GM03348 (cell line): ENCODE measurements at places on chromosomes 4 and X.

DNA sequence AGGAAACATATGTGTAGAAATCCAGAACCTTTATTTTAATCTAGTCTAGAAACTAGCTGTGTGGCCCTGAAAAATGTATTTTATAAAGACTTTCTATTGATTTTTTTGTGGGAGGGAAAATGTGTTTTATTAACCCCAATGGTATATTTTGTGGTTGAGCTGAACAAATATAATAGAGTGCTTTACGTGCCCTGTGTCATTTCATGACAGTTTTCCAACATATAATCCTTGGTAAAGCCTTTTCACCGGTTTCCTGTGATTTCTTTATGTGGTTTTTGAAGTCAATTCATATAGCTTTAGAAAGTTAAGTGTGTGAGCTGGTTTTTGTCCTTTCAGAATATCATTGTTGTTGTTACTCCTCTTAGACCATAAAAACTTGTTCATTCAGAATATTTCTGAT, 375.7 kb downstream of the ADGRL3 start:
- no peak for DNase-seq

GRCh38 chrX:18792828-18793227, 85.4 kb downstream of the PPEF1 start:
- no peak for DNase-seq

DNA sequence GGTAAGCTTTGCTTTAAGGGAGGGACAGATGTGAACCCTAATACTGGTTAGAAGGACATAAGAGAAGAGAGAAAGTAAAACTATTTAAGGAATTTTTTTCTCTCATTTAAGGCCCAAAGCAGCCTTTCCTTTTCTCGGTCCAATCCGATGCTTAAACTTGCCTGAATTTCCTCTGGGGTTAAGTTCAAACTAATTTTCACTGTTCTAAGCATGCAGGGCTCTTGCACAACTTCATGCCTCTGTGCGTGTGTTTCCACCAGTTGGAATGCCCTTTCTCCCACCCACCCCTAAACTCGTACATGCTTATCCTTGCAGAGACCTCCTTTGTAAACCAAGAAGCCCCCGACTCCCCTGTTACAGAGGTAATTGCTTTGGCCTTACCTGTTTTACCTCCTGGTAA, 204.7 kb downstream of the CBR4 start:
- no peak for DNase-seq

DNA sequence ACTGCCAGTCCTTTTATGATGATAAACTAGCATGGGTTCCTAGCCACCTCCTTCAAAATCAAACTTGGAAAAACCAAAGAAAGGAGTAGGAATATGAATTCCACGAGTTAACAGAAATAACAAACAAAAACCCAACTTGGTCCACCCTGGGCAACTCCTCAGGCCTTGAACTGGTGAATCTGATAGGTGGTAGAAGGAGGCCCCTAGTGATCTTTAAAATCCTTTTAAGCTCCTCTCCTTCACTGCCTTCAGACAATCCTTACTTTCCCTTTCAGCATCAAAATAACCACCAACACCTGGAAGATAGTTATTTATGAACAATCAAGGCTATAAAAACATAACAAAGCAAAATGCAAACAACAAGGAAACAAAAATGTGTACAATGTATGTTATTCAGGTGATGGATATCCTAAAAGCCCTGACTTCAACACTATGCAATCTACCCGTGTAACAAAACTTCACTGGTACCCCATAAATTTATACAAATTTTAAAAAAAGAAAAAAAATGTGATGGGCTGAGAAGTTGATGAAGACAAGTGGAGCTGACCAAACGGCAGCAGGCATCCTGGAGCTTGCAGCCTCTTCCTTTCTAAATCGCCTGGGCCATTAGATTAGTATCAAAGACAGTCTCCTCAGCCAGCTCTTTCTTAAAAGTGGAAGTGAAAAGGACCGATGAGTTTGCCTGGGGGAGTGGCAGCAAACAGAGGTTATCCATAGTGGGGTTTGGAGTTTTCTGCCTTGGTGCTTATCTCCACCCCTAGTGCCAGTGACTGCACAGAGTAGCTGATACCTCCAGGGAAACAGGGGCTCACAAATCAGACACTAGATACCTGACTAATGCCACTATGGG, 179.6 kb downstream of the TMA16 start:
- DNase-seq = no peak

DNA sequence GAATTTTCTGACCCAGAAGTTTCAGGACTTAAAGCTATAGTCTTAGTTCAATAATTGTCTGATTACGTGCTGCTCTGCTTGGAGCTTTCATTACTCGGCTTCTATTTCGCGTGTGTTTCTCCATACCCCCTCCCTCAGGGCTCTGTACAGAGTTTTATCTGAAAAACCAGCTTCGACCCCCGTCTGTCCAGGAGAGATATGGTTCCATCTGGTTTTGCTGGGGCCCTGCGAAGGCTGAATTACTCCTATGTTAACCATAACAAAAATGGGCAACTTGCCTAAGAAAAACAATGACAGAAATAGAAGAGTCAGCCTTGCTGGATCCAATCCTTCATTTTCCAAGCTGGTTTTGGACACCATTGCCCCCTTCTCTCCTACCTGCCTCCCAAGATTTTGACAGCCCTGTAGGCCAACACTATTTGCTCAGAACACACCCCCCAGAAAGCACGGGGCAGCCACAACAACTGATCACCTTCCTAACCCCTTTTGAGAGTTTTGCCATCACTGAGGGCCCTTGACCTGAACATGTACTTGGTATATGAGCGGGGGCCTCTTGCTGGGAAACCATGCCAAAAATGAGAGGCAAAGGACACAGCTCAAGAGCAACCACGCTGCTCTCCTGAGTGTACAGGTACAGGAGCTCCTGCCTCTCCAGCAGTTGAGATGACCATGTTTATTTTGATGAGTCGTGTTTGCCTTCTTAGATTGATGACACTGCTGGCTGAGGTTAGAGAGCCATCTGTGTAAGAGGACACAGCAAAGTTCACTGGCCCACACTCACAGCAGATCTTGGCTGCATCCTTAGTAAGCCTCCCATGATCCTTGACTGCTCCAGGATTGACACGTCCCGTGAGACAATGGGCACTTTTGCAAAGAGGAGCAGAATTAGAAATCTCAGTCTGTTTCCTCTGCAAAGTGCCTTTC, 36.2 kb upstream of the ATP6AP2 start:
- no peak for DNase-seq

- DNase-seq = no peak
Measured at GRCh38 chr4:57309658-57310057, 199.5 kb upstream of the IGFBP7 start.

GRCh38 chr4:111187108-111187507, 564.2 kb upstream of the PITX2 start:
- no peak for DNase-seq

- DNase-seq = peak; percentile 89
Measured at GRCh38 chr4:40924096-40924792, 174.5 kb downstream of the NSUN7 start.

- no peak for DNase-seq
Measured at GRCh38 chr4:8136529-8136928, 22.1 kb downstream of the ABLIM2 start.

DNA sequence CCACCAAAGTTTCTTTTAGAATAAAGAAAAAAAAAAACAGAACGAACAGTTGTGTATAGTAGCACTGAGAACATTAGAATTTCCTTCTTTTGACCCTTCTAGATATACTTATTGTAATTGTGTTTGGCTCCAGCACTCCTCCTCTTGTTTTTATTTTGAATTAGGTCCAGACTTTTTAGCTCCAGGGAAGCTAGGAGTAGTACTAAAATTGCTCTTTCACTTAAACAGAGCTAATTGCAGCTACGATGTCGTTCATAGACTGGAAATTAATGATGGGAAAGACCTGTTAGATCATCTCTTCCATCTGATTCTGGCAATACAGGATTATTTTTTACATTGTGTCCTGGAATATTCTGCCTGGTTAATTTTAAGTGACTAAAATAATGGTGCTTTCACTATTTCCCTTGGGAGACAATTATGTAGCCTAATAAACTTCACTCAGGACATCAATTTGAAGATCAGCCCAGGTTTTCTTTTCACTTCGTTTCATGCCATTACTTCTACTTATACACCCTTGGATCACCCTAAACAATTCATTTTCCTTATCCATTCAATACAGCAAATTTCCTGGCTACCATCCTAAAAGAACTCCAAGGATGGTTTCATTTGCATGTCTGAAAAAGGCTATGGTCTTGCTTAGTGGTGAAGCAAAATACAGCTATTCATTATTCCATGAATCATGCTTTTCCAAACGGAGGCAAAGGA, 480.8 kb upstream of the TECRL start:
- no peak for DNase-seq

DNA sequence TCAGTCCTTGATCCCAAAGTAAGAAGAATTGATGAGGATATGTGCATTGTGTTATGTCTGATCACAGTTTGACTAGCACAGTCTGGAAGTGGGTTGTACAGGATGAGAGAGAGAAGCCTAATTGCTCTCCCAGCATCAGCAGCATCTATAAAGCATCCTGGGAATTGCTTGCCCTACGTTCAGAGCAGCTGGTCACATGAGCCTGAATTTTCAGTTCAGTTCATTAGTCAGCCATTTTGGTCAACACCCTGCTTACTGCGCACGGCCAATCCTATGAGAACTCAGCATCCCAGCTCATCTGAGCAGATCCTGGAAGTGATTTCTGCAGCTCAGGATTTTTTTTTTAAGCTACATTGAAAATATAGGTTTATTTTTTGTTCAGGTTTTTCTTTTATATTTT, at the start of gene RUFY3:
Gene RUFY3 (plus strand): TSS at position 218 of the 400 bp plus-strand sequence. CDS start 610 bp downstream, outside the sequence.
- DNase-seq = peak; percentile 77

GRCh38 chr4:45438047-45438446, 685.8 kb downstream of the GABRG1 start:
- no peak for DNase-seq

DNA sequence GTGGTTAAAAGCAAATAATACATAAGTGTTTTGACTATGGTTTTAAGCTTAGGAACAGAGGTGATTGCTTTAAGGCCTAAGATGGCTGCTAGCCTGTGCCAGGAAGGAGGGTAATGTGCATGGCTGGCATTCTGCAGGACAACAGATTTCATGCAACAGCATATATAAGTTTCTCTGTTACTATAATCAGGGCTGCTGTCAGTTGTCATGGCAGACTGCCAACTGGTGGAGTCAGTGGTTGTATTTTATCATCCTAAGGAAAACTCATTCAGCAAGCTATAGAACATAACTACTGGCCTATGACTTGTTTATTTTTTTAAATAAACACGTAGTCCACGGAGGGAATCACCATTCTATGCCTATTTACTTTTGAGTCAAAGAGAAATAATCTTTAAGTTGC, 77.7 kb upstream of the DCAF8L1 start:
- no peak for DNase-seq

DNA sequence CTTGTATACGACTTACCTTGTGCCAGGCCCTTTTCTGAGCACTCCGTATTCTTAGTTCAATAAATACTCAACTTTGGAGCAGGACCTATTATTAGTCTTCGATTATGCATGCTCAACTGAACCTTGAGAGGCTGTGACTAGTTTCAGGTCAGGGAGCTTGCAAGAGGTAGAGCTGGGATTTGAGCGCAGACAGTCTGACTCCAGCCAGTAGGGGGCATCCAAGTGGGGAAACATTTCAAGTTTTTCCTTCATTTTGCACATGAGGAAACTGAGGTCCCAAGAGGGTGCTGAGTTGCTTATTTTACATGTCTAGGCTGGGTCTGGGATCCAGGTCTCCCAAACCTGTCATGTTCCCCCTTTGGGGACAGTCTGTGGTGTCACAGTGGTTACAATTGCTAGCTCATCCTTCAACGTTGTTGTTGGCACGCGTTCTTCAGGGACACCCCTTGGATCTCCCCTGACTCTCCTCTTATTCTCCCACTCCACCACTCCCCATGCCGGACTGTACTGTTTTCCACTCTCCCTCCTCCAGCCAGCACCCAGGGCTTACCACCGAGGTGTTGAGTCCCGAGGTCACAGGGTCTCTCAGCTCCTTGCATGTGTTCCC, 6.7 kb upstream of the PRICKLE3 start:
- peak; percentile 23 for DNase-seq

- no peak for DNase-seq
Measured at GRCh38 chrX:18894156-18894555, 89.8 kb downstream of the PHKA2 start.

- peak; percentile 39 for DNase-seq
Measured at GRCh38 chr4:30380404-30380998, 339.7 kb upstream of the PCDH7 start.

DNA sequence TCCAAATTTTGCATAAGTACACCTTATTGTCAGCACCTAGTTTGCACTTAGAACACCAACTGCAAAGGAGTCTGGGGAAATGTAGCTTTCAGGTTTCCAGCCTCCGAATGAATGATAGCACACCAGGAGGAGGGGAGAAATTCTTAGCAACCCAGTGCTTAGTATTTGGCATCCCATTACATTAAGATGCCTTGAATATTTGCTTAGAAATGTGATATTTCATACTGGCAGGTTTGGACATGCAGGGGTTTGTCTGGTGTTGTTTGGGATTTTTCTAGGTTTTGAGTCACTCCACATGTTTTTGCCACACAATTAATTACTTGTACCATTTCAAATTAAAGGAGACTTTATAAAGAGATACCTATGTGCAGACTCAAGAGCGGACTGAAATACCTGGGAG, 60.3 kb upstream of the CAMK2D start:
- no peak for DNase-seq

DNA sequence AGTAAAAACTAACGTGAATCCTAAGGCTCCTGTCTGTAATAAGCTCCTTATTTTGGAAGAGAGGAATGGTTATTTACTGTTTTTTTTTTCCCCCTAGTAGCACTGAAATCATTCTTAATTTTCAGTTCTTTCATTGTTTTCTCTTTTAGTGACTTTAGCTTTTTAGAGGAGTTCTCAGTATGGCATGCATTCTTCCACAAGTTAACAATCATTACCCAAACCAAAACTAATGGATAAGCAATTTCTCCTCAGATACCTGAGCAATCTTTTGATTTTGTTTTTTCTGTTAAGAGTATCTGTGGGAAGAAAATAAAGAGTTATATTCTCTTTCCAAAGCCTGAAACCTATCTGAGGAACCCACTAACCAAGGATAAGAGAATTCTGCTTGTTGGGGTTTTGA, 16.7 kb upstream of the PPA2 start:
- DNase-seq = no peak

DNA sequence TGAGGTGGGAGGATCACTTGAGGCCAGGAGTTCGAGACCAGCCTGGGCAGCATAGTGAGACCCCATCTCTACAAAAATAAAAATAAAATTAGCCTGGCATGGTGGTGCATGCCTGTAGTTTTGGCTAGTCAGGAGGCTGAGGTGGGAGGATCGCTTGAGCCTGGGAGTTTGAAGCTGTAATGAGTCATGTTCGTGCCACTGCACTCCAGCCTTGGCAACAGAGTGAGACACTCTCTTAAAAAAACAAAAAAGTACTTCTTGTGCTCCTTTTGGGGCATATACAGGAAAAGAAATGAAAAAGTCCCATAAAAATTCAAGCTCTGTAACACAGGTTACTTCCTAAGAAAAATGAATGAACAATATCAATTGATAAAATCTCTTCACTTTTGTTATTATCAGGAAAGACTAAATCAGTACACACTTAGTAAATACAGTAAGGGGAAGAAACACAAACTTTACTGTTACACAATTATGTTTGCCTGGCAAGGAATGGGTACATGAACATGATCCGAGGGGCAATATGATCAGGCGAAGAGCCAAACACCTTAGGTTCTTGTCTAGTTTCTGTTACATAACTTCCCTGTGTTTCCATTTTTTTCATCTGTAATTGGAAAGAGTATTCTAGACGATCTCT, 46.9 kb downstream of the CCDC158 start:
- DNase-seq = no peak
